ENCODE measurements at places on chromosomes 2 and 18.

DNA sequence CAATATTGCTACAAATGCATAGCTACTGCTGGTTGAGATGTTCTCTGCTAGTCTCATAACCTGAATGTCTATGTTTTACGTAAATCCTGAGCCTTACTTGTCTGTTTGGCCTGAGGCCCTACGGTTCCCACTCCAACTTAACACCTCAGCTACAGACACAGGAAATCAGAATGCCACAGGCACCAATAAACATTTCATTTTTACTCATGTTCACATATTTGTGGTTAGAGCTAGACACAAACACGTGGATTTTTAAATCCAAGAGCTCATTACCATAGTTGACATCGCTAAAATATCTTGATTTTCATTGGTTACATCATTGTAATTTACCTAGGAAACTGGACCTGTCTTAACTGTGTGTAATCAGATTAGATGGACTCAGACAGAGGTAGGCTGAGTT lies 263.8 kb upstream of the CDH19 start:
- no peak for DNase-seq

DNA sequence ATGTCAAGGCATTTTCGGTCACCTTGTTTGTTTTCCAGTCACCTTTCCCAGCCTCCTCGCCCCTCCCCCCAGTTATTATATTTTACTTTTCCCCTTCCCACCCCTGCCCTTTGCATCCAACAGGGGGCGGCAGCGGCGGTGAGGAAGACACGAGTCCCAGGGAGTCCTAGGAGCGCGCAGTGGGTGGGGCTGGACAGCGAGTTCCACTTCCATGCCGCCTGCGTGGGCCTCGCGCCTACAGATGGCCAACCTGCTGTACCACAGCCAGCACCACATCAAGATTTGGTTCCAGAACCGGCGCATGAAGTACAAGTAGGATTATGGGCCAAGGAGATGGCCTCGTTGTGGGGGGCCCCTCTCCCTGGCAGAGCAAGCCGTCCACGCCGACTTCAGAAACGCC lies 37.2 kb upstream of the EVA1A start:
- DNase-seq: no peak

DNA sequence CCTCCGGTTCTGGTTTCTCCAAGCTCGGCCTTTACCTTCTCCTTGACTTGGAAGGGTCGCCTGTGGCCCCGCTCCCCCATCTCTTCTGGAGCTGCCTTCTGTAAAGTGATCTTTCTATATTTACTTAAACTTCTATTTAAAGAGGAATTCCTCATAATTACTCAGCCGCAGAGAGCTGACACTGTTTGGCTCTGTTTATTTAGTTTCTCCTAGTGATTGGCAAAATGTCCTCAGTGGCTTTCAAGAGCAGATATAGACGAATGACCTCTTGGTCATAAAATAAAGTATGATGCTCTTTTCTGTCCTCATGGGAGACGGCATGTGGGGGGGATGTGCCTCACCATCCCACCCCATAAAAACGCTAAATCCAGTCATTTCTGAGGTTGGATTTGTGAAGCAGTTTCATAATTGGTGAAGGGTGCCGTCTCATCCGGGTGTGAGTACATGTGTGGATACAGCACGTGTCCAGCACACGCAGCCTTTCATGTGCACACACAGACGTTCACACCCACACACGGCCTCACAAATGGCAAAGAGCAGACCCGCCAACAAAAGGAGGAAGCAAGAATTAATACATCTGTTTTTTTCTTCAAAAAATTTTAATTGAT lies 43.4 kb upstream of the SMAD7 start:
- DNase-seq: no peak

DNA sequence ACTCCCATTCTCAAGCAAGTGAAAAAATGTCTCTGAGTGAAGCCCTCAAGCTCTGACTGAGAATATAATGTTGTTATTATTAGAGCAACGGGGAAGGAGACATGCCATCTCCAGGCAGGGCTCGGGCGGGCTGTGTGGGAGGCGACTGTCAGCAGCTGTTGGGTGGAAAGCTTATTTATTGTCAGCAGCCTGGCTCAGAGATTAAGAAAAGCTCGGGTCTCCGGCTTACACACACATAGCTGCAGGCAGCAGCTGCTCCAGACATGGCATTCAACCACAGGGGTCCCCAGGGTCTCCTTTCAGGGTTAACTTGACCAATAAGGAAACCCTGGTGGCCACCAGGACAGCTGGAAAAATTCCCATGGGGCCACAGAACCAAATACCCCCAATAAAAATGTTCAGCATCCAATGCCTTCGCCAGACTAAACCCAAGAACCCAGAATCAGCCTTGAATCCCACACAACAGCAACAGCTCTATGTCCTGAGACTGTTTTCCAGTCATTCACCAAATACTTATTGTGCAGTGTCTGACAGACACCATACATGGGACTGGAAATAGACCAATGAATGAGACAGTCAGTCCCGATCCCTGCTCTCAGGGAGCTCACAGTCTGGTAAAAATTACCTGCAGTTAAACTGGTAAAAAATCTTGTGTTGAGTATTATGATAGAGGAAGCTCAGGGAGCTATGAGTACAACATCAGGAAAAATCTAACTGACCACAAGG lies 70.5 kb upstream of the RTN4 start:
- DNase-seq: peak; percentile 80

- DNase-seq: no peak
Measured at GRCh38 chr18:48683197-48683596, 144.4 kb downstream of the CTIF start.

- no peak for DNase-seq
Measured at GRCh38 chr2:37582481-37583220, 88.8 kb downstream of the CDC42EP3 start.

DNA sequence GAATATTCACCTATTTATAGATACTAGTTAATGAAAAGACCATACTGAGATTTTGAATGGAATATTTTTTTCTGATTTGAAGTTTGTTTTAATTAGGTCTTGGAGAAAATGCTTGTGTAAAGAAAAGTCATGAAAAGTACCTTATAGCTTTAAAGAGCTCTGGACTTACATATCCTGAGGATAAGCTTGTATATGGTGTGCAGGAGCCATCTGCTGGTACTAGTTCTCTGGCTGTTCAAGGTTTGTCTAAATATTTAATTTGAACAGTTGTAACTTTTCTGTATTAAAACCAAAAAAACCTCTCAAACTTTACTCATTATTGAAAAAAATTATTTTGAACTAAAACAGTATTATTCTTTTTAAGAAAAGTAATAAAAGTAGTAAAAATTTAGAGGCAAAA lies 50.1 kb downstream of the UBR3 start:
- no peak for DNase-seq

DNA sequence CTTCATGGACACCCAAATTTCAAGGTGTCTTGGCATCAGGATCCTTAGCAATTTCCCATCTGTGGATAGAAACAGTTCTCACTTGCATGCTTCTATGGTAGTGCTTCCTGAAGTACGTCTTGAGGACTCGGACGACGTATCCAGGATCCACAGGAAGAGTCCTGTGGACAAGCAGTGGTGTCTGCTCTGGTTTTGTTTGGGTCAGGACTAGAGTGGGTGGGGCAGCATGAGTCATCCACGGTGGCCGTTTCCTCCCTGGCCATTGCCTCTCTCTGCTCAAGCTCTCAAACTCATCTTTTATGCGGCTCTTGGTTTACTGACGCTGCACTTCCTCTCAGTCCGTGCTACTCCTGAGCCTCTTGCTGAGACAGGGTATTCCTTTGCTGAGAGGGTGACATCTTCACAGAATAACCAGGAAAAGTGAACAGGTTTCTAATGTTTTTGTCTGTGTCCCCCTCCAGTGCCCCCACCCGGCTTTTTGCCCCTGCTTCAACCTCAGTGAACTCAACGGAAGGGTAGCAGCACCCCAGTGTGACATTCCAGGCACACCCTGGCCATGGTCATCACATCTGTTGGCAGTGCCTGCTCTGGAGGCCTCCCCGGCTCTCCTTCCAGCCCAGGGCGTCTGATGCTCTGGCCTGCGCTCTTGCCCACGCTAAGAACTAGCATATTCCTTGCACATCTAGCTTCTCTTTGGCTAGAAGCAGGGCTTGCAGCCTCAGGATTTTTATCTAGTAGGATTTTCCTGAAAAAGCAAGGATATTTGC lies 62.2 kb downstream of the ARMC9 start:
- no peak for DNase-seq

DNA sequence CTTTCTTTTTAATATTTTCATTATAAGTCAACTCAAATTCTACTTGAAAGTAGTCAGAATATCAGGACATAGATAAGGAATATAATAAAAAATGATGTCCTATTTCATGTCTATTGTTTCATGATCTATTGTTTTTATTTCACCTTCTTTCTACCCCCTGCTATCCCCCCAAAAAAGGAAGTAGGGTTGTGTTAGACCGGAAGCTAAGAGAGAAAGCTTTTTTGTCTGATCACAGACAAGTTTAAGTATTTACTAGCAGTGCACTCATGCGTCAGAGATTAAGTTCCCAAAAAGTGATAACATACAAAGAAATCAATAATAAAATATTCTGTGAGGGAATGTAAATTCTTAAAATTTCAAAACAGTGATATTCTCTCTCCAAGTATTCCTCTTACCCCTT lies 447.1 kb upstream of the CNTNAP5 start:
- DNase-seq: no peak

GRCh38 chr2:187580462-187581124 lies 26.4 kb upstream of the TFPI start:
- DNase-seq: no peak

DNA sequence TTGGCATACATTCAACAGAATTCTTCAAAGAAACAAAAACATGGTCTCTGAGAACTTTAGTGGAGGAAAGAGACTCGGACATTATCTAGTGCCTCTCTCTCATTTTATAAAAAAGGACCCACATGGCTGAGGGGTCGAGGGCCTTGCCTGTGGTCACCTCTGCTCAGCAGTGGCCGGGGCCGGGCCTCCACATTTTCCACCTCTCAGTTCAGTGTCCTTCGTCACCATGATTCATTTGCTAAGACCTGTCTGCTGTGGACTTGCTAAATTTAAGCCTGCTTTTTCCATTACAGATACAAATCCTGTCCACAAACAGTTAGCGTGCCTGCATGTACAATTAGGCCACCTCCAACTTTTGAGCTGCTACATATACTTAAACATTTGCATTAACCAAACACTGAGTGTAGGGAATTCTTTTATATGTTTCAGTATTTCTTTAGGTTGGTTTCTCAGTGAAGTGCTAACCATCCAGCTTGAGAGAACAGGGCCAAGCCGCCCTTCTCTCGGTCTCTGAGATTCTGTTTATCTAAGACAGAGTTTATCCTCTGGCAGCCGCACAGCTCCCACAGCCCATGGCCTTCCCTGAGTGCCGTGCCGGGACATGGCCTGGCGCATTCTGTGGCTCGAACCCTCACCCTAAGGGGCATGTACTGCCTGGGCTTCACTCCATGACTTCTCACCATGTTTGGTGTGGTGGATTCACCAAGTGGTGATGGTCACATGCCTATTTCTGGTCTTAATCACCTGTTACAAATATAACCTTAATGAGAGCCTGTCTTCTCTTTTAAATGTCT lies 46.2 kb downstream of the COA5 start:
- no peak for DNase-seq

DNA sequence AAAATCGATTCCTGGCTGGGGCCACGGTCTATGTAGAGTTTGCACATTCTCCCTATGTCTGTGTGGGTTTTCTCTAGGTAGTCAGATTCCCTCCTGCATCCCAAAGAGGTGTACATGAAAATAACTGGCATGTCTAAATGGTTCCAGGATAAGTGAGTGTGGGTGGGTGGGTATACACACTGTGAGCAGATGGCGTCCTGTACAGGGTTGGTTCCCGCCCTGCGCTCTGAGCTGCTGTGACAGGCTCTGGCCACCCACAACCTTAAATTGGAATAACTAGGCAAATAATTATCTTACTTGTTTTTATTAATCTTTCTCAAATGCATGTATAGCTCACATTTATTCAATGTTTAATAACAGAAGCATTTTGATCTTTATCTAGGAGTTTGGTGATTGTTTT lies 16.3 kb downstream of the THOC1 start:
- DNase-seq: no peak
